ENCODE measurements at places on chromosomes 3 and 15. TPM values are rescaled to one million over a fixed set of nuclear protein-coding genes. Genes with fewer than 3 reads are reported as not detected.

- peak; percentile 58 for DNase-seq
Measured at GRCh38 chr15:93048759-93049161, 40.3 kb downstream of the RGMA start.

- DNase-seq = no peak
Measured at GRCh38 chr3:137131081-137131480, 173.3 kb downstream of the IL20RB start.

DNA sequence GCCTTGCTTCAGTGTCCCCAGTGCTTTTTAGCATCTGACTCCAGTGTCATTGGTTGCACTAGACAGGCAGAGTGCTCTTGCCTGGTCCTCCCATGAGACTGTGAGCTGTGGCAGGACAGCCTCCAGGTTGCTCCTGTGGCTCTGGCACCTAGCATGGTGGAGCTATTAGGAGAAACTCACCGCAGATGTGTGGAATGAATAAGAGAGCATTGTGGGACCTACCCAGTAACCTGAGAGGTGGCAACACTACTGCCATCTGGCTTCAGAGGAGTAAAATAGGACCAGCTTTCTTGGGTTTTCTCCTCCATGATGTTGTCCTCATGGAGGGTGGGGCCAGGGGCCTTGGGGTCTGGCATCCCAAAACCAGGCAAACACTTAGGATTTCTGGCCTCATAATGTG lies 183.6 kb downstream of the EPHB1 start:
- DNase-seq = no peak

GRCh38 chr3:119759962-119760361 lies 21.9 kb upstream of the NR1I2 start:
- DNase-seq = no peak

DNA sequence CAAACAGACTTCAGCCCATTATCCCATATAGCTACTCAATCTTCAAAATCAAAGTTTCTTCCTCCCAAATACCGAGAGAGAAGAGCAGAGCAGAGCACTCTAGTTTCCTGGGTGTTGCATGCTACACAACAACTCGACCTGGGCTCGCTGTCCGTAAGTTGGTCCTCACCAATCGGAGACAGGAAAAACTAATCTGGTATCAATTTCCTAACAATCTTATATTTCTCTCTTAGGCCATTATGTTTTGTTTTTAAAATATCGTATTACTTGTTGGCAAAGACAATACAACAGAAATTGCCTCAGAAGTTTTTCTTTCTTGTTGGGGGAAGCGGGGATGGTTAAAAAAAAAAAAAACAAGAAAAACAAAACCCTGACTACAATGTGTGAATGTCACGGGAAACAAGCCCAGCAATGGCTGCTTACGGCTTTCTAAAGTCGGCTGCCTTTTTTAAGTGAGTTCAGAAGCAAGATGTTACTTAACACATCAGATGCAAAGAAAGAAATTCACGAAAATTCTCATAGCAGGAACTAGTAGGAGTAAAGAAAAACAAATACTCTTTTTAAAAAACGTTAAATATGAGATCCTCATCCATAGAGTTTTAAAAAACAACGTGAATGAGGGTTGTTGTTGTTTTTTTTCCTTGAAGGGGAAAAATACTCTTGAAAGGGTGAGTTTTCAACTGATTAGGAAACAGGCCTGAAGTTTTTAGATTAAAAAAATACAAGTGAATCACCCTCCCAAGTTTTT lies 1.9 kb downstream of the VGLL4 start:
- DNase-seq = peak; percentile 54

DNA sequence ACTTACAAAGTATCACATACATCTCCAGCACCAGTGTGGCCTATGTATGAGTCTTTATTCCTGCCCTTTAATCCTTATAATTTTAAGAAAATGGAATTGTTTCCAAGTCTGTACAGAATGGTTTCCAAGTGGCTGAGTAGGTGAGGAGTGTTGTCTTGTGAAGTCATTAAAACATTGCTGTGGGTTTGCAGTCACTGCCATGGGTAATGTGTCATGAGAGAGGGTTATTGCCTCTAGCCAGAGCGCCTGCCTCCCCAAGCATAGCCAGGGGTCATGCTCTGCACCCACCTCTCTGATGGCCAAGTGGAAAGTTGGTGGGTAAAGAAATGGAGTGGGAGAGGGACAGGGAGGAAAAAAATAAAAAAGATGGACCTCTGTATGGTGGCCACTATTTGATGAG lies 25.3 kb downstream of the TRAK1 start:
- DNase-seq = no peak

GRCh38 chr15:95295896-95296625 lies 1034.4 kb upstream of the NR2F2 start:
- no peak for DNase-seq

DNA sequence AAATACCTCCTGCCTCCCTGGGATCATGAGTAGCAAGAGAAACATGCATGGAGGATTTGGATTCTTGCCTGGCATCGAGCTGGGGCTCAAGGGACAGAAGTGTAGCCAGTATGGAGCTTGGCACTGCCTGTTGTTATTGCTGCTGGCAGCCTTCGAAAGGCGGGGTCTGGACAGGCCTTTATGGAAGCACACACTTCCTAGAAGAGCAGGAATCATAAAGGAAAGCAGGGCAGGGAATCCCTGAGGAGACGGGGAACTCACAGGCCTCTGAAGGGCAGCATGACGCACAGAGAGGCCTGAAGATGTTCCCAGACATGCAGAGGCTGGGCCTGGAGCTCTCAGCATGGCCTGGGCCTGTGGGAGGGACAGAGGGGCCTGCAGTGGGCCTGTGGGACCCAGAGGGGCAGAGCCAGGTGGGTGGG lies 18.6 kb upstream of the SLC41A3 start:
- no peak for DNase-seq

DNA sequence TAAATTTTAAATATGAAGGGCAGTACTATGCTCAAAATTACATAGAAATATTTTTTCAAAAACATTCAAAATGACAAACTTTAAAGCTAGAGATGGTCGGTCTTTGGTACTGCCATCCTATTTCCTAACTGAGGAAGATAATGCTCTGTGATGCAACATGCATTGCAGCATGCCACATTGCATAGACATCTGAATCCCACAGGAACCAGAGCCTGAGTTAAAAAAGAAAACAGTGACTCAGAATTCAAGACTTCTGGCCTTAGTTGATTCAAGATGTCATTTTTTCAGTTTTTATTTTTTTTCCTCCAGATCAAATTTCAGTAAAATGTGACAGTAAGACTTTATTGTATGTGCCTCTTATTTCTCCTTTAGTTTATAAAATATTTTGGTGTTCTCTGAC lies 33.1 kb downstream of the TP63 start:
- no peak for DNase-seq

DNA sequence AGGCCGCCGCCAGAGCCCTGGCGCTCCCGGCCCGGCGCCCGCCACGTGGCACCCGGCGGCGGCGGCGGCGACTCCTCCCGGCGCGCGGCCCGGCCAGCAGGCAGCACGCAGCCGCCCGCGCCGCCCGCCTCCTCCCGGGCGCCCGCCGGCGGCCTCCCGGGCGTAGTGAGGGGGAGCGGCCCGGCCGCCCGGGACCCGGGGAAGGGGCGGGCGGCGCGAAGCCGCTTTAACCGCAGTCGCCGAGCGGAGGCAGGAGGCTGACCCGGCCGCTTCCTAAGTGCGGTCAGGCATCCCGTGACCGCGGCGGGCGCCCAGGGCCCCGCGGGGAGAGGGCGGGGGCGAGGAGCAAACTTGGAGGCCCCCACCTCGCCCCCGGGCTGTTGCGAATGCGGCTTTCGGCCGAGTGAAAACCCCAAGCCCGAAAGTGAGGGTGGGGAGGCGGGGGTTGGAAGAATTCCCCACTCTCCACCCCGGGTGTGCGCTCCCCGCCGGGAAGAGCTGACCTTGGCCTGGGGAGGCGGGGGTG lies 1.7 kb upstream of the HES1 start:
- DNase-seq = peak; percentile 88

- DNase-seq = peak; percentile 67
Measured at GRCh38 chr3:183591881-183592521, 36.5 kb upstream of the KLHL6 start.

DNA sequence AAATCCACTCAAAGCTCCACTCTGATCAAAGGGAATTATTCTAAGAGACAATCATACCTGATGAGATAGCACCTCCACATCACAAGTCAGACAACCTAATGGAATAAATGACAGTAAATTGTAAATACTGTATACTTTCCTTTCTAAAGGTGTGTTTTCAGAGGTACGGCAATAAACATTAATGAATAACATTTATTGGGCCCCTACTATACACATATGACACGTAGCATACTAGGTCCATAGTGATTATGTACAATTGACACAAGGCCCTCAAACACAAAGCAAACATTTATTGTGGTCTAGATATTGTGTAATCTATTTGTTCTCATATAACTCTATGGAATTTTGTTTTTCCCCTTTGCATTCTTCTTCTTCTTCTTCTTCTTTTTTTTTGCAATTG lies 429.8 kb downstream of the FOXP1 start:
- no peak for DNase-seq

DNA sequence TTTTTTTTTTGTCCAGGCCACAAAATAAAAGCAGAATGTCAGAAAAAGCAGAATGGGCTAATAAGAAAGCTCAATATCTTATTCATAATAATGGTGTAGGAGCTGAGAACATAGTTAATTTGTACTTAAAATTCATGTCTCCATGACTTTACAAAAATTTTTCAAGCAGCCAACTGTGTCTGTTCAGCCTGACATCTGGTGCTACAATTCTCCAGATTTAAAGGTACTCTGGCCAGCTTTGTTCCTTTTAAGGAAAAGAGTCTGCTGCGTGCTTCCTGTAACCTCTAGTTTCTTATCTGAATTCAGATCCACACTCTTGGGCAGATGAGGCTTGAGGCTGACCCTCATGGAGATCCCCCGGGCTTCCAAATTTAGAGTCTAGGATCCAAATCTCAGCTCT lies 8.7 kb upstream of the RFX7 start:
- no peak for DNase-seq

- no peak for DNase-seq
Measured at GRCh38 chr3:119834754-119835370, 53.0 kb downstream of the NR1I2 start.

- DNase-seq = no peak
Measured at GRCh38 chr3:71601811-71602210, 18.3 kb upstream of the FOXP1 start.

DNA sequence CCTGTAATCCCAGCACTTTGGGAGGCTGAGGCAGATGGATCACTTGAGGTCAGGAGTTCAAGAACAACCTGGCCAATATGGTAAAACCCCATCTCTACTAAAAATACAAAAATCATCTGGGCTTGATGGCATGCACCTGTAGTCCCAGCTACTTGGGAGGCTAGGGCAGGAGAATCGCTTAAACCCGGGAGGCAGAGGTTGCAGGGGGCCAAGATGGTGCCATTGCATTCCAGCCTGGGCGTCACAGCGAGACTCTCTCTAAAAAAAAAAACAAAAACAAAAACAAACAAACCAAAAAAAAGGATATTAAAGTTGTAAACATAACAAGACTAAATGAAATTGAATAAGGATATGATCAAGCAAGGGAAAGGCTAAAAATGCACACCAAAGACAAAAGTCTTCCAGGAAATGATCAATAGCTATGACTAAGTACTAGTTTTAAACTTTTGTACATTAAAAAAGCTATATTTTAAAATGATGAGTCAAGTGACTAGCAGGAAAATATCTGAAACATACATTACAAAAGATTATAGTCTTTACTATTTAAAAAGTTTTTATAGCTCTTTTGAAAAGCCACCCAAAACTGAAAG lies 28.6 kb downstream of the KLHL6 start:
- no peak for DNase-seq

DNA sequence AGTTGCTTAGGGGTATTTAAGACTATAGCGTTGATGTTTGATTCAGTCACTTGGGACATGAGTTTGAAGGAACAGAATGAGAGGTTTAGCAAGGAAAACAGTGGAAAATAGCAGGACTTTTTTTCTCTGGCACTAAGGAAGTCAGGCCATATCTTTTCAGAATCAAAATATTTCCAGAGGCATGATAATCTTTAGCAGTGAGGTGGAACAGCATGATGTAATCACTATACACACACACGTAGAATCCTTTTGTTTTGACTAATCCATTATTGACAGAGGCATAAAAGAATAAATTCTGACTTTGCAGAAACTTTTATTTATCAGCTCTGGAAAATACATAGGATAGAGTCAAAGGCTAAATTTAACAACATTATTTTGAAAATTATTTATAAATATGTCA lies 174.1 kb downstream of the ZPLD1 start:
- no peak for DNase-seq

DNA sequence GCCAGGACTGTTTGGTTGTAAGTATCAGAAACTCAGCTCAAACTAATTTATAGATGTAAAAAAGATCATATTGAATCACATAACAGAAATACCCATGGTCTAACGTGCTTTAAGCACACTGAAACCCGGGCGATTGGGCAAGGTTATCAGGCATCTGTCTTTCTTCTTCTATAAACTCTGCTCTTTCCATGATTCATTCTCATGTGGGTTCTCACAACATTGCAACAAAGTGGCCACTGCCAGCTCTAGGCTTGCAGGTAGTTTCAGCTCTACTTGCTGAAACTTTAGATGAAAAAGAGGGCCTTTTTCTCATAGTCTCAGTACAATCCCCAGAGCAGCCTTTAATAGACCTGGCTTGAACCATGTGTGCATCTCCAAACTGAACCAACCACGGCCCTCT lies 456.1 kb downstream of the MFSD1 start:
- DNase-seq = no peak

DNA sequence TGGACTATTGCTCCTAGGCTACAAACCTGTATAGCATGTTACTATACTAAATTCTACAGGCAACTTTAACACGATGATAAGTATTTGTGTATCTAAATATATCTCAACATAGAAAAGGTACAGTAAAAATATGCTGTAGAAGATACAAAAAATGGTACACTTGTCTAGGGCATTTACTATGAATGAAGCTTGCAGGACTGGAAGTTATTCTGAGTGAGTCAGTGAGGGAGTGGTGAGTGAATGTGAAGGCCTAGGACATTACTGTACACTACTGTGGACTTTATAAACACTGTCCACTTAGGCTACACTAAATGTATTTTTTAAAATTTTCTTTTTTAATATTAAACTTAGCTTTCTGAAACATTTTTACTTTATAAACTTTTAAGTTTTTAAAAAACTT lies 140.5 kb upstream of the SGO1 start:
- no peak for DNase-seq

GRCh38 chr3:55198554-55198953 lies 270.7 kb upstream of the LRTM1 start:
- no peak for DNase-seq

- no peak for DNase-seq
Measured at GRCh38 chr3:23162934-23163333, 40.2 kb upstream of the UBE2E2 start.

- DNase-seq = no peak
Measured at GRCh38 chr3:9396301-9396631, 1.1 kb upstream of the SETD5 start.

HES1 gene
- total RNA-seq = 49.4 TPM

EPHB3 gene
- total RNA-seq = 8.4 TPM

SLC38A3 gene
- 0.21 TPM for total RNA-seq

UROC1 gene
- not detected for total RNA-seq

CD96 gene
- not detected for total RNA-seq

FGF12 gene
- total RNA-seq = 9.6 TPM

KBTBD12 gene
- total RNA-seq = not detected

ACTR8 gene
- 21.2 TPM for total RNA-seq

FYCO1 gene
- total RNA-seq = 4.9 TPM

GRAMD2A gene
- 0.17 TPM for total RNA-seq

MST1R gene
- total RNA-seq = 2.0 TPM
